Activated naive CD4-positive, alpha-beta T cell treated with anti-CD3 and anti-CD28 coated beads, Interleukin-2, amount 50 U/mL, for 16 hours (primary cell): ENCODE measurements at places on chromosomes 2 and 18.
A peak's percentile ranks its signal among the peaks of the same experiment; 100 is the strongest.

DNA sequence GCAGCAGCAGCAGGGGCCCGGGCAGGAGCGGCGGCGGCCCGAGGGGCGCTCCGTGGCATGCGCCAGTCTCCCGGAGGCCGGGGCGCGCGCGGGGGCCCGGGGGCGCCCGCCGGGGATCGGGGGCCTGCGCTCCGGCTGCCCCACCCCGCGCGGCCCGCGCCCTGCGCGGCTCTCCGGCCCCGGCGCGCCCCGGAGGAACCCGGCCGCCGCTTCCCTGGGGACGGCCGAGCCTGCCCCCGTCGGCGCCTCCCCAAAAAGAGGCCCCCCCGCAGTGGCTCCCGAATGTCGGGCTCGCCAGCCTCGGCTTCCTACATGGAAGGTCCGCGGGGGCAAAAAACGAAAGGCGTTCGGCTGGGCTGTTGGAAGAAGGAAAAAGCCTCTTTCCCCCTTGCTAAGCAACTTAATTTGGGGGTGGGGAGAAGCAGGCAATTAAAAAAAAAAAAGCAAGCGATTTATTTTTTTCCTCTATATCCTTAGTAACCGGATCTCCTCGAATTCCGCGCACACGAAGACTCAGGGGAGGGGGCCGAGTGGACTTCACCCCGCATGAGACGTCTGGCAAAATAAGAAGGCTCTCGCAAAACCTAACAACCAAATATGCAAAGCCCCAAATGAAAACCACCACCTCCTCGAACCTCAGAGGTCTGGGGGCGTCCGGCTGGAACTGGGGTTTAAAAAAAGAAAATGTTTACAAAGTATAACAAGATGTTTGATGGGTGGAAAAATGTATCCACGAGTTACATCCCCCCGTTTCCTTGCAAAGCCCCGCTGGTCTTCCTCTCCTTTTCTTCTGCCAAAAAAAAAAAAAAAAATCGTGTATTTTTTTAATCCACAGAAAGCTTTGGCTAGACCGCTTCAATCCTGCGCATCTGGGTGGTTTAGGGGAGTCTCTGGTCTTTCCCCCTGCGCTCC lies at the start of gene SMAD7:
SMAD7 (minus strand) TSS at position 430 of the 912 bp plus-strand sequence. CDS start 541 bp downstream, outside the sequence.
- DNase-seq, result no peak

DNA sequence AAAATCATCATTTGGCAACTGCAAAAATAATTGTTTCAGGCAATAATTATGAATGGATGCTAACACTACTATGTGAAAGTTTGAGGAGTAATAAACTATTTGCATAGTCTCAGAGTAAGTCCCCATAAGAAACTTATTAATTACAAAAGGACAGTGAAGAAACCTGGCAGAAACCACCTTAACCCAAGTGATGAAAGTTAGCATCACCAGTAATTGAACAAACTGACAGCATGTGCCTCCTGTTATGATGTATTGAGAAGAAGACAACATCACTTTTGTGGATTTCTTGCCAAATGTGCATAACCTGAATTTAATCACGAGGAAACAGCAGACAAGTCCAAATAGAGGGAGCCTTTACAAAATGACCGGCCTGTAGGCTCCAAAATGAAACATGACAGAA lies 183.3 kb upstream of the SP5 start:
- DNase-seq, result no peak

DNA sequence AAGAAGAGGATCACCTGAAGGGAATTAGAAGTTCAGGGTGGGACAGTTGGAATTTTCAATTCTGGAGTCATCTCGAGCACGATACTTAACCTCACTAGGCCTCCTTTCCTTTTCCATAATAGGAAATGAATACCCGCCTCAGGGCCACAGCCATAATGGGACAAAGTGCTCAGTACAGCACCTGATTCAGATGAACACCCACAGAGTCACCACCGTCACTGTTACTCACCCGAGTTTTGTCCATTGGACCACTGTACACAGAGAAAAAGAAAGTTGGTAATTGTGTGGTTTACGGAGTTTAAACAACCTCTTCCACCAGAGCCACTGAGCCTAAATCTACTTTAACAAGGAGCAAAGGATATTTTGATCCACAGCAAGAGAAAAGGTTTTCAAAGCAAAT lies 122.0 kb upstream of the NDUFV2 start:
- no peak for DNase-seq

- no peak for DNase-seq
Measured at GRCh38 chr2:167703441-167703840, 544.0 kb downstream of the STK39 start.

DNA sequence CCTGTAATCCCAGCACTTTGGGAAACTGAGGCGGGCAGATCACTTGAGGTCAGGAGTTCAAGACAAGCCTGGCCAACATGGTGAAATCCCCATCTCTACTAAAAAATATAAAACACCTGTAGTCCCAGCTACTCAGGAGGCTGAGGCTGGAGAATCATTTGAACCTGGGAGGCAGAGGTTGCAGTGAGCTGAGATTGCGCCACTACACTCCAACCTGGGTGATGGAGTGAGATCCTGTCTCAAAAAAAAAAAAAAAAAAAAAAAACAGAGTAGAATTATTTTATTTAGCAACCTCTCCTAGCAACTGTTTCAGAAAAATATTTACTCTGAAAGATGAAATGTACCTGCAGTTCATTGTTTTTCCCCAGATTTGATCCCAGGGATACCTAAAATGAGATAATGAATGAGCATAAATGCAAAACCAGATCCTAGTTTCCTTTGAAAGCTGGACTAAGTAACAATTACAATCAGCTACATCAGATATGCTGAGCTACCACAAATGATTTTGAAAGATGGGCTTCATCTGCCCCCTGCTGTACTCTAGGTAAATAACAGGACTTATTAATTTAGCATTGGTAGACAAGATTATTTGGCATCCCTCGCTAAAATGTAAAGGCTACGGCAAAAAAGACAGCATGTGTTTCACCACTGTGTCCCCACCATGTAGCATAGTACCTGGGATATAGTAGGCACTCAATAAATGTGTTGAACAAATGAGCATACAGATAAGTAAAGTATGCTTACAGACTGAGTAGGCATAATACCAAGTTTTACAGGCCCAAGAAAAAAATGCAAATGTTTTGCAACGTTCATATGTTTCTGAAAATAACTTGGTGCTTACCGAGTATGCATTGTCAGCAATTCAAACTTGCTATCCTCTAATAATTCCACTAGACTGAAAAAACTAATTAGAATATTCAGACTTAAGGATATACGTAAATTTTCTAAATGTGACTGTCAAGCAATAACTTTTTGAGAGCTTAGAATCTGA lies 102.5 kb downstream of the ATL2 start:
- no peak for DNase-seq

DNA sequence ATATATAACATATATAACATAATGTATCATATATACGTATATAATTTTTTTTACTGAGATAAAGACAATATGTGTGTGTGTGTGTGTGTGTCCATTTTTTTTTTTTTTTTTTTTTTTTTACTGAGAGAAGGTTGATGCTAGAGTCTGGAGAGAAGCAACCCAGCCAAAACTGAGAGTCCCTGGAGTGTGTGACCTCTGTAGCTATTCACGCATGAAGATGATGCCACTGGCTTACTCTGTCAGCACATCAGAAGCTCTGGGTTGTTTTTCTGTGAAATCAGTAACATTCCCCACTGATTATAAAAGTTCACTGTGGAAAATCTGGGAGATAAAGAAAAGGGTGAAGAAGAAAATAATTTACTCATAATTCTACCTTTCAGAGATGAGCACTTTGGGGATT lies 27.2 kb downstream of the CCDC195 start:
- no peak for DNase-seq

DNA sequence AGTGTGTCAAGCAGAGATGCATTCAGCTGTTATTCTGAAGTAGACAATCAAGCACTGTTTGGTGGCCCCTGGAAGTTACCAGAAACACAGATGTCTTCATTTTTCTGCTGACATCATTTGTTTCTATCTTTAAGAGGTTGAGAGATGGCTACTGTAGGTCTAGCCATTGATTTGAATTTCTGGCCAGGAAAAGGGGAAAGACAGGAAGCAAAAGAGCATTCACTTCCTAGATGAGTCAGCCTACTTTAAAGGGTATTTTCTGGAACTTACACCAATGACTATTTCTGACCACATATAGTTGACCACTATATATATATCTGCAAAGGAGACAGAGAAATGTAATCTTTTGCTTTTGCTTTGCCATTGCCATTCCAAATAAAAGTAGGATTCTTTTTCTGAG lies 900.1 kb upstream of the SOX11 start:
- no peak for DNase-seq

GRCh38 chr18:76349067-76349715 lies 145.9 kb downstream of the ZNF516 start:
- peak; percentile 62 for DNase-seq

DNA sequence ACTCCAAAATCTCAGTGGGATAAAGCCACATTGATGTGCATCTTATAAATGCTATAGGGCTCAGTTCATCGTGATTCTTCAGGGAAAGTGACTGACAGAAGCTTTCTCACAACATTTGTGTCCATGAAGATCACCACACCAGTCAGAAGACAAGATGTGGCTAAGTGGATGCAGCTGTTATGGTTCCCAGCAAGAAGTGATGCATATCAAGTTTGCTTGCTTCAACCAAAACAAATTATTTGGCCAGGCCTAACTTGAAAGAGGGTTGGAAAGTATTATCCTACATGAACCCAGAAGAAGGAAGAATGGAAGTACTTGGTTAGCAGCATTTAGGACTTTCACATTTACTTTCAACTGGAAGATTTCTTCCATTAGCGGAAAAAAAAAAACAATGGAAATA lies 210.0 kb upstream of the ACVR2A start:
- DNase-seq, result no peak

GRCh38 chr2:25878361-25879132 lies at the start of gene ASXL2:
TSS of gene ASXL2 (minus strand) at chr2:25878487. CDS start at chr2:25878222, 265 bp downstream.
- peak; percentile 97 for DNase-seq

DNA sequence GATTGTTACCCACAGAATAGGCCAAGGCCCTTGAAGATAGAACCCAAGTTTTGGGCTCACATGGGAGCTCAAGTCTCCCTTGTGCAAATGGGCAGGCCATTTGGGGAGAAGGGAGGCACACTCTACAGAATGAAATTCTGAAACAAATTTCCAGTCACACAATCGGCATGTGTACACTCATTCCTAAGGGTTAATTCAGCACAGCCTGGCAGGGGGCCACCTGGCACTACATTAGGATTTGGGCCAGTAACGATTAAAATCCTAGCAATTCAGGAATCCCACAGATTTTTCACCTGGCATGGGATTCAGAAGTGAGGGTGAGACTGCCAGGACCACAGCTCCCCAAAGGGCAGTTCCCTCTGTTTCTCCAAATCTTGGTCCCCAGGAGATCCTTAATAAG lies 46.4 kb downstream of the BMP10 start:
- no peak for DNase-seq

DNA sequence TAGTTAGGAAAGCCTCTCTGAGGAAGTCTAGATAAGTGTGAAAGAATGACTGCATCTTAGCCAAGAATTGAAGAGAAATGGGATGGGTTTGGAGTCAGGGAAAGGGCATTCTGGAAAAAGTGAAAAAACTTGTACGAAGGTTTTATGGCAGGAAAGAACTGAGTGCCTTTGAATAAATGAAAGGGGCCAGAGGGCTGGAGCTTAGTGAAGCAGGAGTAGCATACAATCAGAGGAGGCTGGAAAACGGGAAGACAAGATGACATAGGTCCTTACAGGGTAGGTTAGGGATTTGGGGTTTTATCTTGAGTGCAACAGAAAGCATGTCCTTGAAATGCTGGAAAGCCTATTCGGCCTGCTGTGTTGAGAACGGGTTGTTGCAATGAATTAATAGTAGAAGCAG lies 152.6 kb upstream of the RND3 start:
- no peak for DNase-seq

GRCh38 chr2:20093263-20094141 lies 42.1 kb upstream of the LAPTM4A start:
- DNase-seq, result no peak

- no peak for DNase-seq
Measured at GRCh38 chr2:99422599-99422998, 67.2 kb downstream of the REV1 start.

GRCh38 chr18:74528478-74528877 lies 5.8 kb upstream of the CNDP1 start:
- DNase-seq, result no peak

DNA sequence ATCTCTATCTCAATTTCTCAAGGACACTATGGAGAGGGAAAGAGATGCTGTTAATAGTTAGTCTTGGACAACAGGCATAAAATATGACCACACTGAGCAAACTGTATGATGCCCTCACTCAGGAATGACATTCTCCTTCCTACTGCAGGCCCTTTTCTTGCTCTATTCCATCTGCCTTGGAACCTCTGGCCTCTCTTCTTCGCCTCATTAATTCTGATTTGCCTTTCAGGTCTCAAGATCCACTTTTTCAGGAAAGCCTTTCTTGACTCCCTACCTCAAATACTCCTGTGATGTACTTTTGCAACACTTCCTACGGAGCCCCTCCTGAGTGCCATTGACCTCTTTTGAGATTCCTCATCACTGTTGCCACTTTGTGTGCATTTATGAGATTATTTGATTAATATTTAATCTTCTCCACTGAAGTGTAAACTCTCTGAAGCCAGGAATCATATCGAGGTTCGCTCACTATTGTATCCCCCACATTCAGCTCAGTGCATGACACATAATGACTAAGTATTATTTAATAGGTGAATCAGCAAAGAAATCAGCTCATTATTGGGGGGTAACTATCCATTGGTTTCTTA lies 21.3 kb upstream of the SPP2 start:
- no peak for DNase-seq

DNA sequence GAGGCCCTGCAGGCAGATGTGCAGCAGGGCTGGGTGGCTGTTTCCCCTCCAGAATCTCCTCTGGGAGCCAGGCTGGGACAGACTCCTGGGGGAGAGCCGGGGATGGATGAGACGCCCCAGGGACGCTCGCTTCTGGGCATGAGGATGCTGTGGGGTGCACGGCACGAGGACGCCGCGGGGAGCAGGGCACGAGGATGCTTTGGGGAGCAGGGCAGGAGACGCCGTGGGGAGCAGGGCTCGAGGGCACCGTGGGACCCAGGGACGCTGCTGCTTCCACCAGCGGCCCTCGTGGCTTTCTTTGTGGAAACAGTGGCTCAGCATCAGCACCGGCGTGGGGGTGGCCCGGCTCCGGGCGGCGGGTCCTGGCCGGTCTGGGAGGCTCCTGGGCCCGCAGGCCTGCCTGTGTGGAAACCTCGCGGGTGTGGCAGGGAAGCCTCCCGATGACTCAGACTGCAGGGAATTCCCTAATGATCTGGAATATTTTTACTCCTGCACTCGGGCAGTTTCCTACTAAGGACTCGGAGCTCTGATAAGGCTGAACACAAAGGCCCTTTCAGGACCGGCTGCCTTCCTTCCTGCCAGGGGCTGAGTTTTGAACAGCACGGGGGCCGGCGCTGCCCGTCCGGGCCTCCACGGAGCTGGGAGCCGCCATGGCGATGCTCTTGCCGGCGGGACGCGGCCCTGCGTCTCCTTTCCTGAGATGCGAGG lies 62.6 kb downstream of the NFATC1 start:
- no peak for DNase-seq
